Activated CD8-positive, alpha-beta memory T cell treated with anti-CD3 and anti-CD28 coated beads, Interleukin-2, amount 50 U/mL, for 48 hours (primary cell): ENCODE measurements at places on chromosomes 2 and 18.

- DNase-seq: no peak
These were observed 93.2 kb upstream of the DLX2 start for GRCh38 chr2:172195836-172196376.

DNA sequence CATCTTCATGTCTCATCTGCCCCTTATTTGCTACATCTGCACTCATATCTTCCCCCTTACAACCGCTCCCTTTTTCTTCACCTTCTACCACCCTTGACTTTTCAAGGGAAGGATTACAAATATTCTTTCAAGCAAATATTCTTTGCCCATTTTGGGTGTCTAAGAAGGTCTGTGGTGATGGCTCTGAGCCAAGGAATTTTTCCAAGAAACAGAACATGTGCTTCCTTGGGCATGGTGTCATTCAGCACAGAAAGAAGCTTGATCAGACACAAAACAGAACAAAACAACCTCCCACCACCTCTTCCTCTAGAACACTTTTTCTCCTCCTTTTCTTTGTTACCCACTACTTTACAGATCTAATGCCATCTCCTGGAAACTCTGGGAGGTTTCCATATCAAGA is 313.7 kb downstream of the SATB2 start:
- no peak for DNase-seq

GRCh38 chr18:47677952-47678351 is 252.5 kb downstream of the SMAD2 start:
- DNase-seq: no peak

DNA sequence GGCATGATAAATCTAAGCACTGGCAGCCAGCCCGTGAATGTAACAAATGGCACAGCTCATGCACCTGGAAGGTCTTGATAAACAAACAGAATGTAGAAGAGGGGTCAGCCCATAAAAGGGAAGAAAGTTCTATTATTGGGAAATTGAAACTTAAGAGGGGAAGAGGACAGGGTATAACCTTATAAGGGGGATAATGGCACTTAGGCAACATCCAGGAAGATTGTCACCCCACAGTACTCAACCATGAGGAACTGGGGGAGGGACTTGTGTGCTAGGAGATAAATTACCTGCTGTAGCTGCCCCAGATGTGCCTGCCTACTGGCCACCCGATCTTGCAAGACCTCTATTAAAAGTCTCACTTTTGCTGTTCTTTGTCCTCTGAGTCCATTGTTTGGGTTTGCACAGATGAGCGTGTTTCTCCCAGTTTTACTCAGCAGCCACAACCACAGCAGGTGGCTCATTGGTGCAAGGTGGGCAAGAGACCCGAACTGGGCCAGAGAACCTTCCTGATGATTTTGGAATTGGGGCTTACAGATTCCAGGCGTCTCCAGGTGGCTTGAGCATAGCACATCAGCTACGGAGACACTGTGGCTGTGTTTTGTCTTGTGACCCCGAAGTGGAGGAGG is 79.0 kb upstream of the TAF1B start:
- no peak for DNase-seq

DNA sequence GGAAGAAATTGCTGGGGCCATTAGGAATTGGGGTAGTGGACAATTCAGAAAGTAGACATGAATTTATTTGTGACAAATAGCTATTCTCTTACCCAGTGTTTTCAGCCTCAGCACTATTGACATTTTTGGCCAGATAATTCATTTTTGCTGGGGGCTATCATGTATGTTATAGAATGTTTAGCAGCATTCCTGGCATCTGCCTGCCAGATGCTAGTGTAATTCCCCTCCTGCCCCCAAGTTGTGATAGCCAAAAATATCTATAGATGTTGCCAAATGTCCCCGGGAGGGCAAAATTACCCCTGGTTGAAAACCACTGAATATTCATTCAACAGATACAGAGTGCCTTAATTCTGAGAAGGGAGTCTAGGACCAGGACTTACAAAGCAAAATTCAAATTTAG is 183.6 kb downstream of the BABAM2 start:
- DNase-seq: no peak

DNA sequence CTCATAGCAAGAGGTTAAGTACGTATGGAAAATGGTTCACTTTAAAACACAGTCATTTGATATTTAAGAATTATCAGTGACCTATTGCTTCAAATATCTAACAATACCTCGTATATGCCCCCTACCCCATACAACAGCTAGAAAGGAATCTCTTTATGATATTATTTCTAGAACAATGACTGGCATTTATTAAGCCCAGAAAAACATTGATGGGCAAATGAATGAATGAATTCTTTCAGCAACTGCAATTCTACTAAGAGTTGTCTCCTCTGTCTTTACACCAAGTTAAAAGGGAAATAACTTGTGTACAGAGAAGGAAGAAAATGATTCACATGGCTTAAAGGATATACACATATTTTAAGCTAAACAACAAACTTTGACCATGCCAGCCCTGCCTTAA is 384.7 kb downstream of the ERBB4 start:
- DNase-seq: no peak

DNA sequence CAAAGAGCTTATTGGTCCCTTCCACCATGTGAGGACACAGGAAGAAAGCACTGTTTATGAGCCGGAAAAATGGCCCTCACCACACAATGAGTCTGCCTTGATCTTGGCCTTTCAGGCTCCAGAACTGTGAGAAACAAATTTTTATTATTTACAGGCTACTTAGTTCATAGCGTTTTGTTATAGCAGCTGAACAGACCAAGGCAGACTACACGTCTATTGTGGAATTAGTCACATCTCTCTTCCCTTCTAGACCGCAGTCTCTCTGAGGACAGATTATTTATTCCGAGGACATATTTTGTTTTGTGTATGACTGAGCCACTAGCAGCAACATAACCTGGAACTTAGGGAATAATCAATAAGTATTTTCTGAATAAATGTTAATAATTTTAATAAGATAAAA is 125.5 kb downstream of the ASB1 start:
- no peak for DNase-seq
